ENCODE measurements at places on chromosomes 3 and 15.

- no peak for DNase-seq
Measured at GRCh38 chr15:68230157-68231100, 901 bp upstream of the CLN6 start.

GRCh38 chr3:132772252-132772651 lies 50.0 kb upstream of the NPHP3 start:
- DNase-seq = no peak

- DNase-seq = no peak
Measured at GRCh38 chr3:79230266-79230665, 537.5 kb downstream of the ROBO1 start.

DNA sequence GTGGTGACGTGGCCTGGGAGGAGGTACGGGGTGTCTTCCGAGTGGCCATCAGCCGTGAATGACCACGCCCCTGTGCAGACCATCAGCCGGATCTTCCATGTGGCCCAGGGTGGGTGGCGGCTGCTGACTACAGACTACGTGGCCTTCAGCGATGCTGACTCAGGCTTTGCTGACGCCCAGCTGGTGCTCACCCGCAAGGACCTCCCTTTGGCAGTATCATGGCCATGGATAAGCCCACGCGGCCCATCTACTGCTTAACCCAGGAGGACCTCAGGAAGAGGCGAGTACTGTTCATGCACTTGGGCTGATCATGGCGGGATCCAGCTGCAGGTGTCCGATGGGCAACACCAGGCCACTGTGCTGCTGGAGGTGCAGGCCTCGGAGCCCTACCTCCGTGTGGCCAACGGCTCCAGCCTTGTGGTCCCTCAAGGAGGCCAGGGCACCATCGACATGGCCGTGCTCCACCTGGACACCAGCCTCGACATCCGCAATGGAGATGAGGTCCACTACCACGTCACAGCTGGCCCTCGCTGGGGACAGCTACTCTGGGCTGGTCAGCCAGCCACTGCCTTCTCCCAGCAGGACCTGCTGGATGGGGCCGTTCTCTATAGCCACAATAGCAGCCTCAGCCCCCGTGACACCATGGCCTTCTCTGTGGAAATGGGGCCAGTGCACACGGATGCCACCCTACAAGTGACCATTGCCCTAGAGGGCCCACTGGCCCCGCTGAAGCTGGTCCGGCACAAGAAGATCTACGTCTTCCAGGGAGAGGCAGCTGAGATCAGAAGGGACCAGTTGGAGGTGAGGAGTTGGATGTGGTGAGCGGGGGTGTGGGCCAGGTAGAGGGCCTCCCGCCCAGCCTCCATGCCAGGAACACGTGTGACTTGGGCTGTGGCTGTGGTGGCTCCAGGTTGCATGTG lies 178.4 kb downstream of the TBC1D2B start:
- no peak for DNase-seq

DNA sequence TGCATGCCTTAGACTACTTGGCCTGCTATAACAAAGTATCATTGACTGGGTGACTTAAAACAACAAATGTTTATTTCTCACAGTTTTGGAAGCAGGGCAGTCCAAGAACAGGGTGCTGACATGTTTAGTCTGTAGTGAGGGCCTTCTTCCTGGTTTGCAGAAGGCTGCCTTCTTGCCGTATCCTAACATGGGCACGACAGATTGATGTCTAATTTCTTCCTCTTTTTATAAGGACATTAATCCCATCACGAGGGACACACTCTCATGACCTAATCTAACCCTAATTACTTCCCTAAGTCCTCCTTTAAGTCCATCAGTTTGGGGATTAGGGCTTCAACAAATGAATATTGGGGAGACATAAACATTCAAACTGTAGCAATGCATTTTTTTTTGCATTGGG lies 10.9 kb upstream of the GOLGA8B start:
- no peak for DNase-seq

DNA sequence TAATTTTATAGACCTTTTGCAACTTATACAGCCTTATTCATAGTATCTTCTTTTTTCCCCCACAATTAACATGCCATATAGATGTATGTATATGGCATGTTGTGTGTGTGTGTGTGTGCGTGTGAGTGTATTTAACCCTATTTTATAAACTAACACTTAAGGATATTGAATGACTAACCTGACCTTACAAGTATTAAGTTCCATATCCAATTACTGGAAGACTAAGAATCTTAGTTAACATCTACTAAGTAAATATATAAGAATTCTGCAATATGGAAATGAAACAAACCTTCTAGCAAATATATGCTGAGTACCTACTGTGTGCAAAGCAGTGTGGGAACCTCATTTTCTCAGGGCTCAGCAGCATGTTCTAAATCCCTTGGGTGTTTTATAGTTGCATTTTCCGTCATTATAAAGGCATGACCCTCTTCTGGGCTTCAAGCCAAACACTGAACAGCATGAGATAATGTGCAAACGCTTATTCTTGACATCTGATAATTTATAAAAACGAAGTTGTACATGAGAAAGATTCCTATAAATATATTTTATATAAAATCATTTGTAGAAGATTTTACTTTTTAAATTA lies 105.5 kb downstream of the NLGN1 start:
- no peak for DNase-seq

DNA sequence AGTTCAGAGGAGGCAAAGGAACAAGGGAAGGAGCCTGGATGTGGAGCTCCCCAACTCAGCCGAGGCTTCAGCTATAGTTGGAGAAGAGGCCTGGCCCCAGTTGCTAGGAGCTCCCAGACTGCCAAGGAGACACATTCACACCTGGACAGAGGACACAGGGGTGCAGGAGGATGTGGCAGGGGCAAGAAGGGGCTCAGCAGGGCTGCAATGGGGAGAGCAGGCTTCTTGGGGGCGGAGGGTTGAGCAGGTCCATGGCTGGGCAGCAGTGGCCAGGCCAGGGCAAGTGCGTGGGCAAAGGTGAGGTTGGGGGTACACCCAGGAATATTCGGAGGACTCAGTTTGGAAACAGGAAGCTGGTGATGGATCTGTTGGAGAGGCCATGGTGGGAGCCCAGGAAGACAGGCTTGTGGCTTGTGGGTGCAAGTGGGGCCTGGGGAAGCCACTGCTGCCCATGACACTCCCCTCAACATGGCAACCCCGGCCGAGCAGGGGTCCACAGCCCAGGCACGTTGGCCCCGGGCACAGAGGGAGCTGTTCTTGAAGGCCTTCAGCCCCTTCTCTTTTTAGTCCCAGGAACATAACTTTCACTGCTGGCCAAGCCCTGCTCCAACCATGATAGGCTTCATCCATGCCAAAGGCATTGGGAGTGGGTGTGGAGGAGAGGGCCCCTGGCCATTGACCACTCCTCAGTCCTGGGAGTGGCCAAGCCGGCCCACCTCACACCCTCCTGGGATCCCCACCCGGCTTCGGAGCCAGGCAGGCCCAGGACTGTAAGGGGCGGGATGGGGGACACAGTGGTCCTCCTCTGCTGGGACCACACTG lies 33.3 kb downstream of the TSPAN3 start:
- no peak for DNase-seq

DNA sequence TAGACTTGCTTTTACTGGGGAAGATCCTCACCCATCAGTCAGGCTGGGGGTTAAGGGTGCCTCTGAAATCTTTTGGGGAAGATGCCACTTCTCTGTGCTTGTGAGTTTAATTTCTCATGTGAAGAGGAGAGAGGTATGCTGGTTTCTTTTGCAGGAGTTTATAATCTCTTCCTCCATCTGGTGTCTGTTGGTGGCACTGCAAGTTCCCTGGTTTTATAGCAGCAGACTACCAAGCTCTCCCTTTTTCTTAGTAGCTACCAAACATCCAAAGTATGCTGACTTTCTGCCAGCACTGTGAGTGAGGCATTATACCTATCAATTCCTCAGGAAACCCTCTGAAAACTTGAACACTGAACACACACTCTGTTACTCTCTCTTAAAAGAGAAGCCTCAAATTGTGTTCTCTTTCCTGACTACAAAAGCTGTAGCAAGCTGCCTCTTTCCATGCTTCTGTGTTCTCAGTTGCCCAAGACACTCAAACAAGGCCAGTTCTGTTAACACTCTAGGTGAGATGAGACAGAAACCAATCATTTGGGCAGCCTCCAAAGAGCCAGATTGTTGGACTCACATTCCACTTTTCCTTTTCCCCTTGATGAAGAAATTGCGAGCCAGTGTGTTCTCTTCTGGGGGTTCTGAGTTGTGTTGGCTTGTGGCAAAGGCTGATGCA lies 299.5 kb downstream of the GAP43 start:
- no peak for DNase-seq

GRCh38 chr15:95196176-95196915 lies 965.0 kb downstream of the MCTP2 start:
- DNase-seq = no peak

GRCh38 chr3:9402410-9403228 lies 5.2 kb downstream of the SETD5 start:
- DNase-seq = no peak

- DNase-seq = no peak
Measured at GRCh38 chr3:39347586-39347876, 18.0 kb downstream of the CCR8 start.

DNA sequence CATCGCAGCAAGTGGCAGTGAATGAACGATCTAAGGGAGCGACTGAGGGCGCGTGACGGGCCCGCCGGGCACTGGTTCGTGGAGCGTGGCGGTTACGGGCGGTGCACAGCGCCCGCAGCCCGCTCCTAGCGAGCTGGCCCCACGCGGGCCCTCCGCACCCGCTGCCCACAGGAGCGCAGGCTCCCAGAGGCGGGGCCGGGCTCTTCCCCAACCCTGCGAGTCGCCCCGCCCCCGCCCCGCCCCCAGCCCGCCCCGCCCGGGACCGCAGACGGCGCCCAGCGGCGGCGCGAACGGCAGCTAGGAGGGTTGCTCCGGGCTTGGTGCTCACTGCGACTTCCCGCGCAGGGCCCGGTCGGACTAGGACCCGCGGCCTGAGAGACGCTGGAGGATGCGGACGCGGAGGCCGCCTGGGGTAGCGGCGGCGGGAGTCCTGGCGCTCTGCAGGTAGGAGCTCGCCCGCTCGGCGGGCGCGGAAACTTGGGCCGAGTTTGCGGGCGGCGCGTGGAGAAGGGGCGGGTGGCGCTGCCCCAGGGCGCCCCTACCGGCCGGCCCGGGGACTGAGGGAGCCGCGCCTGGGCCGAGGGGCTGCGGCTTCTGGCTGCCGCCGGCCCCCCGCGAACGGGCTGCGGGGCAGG lies at the start of gene C15orf39:
Gene C15orf39, plus strand, starts transcription at position 267 of the 635 bp plus-strand sequence. CDS start 4,167 bp downstream, outside the sequence.
- DNase-seq = peak; percentile 40

DNA sequence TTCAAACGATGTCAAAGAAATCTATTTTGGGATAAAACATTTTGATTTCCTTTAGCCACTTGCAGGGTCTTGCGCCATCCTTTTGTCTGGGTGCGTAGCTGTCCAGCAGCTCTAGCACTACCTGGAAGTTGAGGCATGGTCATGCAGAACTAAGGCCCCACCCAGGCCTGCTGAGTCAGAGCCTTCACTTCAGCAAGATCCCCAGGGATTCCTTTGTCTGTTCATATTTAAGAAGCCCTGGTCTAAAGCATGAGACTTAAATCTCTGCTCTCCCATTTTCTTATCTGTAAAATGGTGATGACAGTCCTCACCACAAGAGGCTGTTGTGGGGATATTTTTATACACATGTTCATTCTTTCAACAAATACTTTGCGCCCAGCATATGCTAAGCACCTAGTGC lies 99.0 kb upstream of the CTDSPL start:
- no peak for DNase-seq

DNA sequence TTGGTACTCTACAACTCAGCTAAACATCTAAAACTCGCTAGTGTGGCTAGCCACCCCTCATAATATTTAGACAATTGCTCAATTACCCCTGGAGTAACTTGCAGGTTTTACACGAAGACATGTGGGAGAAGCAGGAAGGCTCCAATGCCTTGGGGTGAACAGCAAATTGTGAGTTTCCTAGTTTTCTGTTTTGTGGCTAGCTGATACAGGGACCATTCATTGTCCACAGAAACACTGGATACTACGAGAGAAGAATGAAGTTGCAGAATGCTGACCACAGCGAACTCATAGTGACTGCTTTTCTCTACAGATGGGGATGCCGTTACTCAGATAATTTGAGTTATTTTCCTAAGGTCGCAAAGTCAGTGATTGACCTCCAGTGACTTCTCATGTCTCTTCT lies 212.9 kb downstream of the P3H2 start:
- DNase-seq = no peak

- DNase-seq = no peak
Measured at GRCh38 chr3:146590521-146590920, 14.6 kb downstream of the PLSCR5 start.

DNA sequence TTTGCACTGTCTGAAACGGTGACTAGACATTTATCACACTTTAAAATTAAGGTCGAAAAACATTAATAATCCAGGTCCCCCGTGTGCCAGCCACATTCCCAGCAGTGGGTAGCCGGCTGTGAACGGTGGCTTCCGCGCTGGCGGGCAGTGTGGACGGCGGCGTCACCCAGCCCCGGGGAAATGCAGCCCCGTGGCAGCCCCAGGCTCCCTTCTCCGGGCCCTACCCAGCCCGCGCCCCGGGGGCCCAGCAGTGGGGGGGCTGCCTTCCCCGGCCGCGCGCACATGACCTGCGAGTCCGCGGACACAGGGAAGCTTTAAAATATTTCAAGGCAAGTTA lies 25.3 kb downstream of the GABRA5 start:
- DNase-seq = no peak

DNA sequence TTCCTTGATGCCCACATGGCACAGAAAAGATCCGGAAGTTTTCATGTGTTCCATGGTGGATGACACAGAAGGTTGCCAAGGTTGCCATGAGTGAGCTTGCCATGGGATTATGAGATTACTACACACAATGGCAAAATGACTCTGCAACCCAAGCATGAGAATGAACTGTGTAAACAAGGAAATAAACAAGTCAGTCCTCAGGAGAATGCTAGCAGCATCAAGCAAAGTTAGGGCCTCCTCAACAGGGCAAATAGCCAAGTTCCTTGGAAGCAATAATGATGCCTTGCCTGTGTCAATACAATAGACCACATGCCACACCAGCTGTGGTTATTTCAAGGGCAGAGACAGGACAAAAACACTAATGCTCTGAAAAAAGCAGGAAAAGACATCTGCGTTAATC lies 41.8 kb downstream of the AQR start:
- DNase-seq = no peak

DNA sequence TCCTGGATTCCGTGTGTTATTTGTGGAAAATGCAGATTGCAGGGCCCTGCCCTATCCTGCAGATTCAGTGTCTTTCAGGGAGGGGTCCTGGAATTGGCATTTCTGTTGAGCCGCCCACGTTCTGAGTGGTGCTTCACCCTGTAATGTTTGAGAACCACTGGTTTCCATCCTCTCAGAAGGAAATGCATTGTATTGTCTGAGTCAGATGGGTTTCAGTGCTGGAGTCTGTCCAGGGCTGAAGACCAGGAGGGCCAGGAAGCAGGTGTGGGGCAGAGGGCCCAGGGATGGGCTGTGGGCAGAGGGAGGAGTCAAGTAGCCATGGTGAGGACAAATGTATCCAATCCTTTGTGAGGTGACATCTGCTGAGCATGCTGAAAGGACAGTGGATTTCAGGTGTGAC lies 123.8 kb downstream of the SV2B start:
- no peak for DNase-seq

GRCh38 chr3:194736896-194737600 lies 51.4 kb downstream of the FAM43A start:
- no peak for DNase-seq

GRCh38 chr15:57223887-57224286 lies 152.4 kb upstream of the CGNL1 start:
- no peak for DNase-seq
